ENCODE measurements at places on chromosomes 16 and 17. TPM values are rescaled to one million over a fixed set of nuclear protein-coding genes. Genes with fewer than 3 reads are reported as not detected.

The HCRT gene
- total RNA-seq, result not detected

The PRR35 gene
- total RNA-seq, result not detected

The CETP gene
- not detected for total RNA-seq

The SLFN12 gene
- total RNA-seq, result 11.1 TPM

The C17orf78 gene
- not detected for total RNA-seq

The APOBR gene
- total RNA-seq, result not detected

The CES5A gene
- not detected for total RNA-seq

The KRTAP4-5 gene
- total RNA-seq, result not detected

The PSMD12 gene
- 16.9 TPM for total RNA-seq

The ANKRD40CL gene
- not detected for total RNA-seq

The CRYBA1 gene
- not detected for total RNA-seq

The ACSM2A gene
- not detected for total RNA-seq

The EVPL gene
- total RNA-seq, result 28.2 TPM

The DHODH gene
- 5.1 TPM for total RNA-seq

The RSKR gene
- 2.7 TPM for total RNA-seq

The SLC38A7 gene
- total RNA-seq, result 22.4 TPM

The CTRB2 gene
- total RNA-seq, result not detected

The SEPTIN12 gene
- total RNA-seq, result not detected

The METTL9 gene
- 236 TPM for total RNA-seq

The ODAD4 gene
- 0.72 TPM for total RNA-seq

The SMIM22 gene
- total RNA-seq, result 5.5 TPM

The PRSS22 gene
- 21.0 TPM for total RNA-seq

The TMEM100 gene
- total RNA-seq, result not detected

The E4F1 gene
- 32.0 TPM for total RNA-seq

The RAB11FIP4 gene
- total RNA-seq, result 10.6 TPM

The XPO6 gene
- total RNA-seq, result 91.3 TPM

The KRT10 gene
- total RNA-seq, result 2.3 TPM

The CCL11 gene
- total RNA-seq, result not detected

The PGAP6 gene
- 53.5 TPM for total RNA-seq

The PRR29 gene
- not detected for total RNA-seq

The KRT25 gene
- not detected for total RNA-seq

The CDRT15 gene
- not detected for total RNA-seq

The SRP68 gene
- 47.3 TPM for total RNA-seq

The DHRS7C gene
- total RNA-seq, result not detected

The OTOP2 gene
- not detected for total RNA-seq

The NLRC3 gene
- total RNA-seq, result not detected

The SPATA22 gene
- total RNA-seq, result not detected

The TNFRSF17 gene
- not detected for total RNA-seq

The CA10 gene
- 0.24 TPM for total RNA-seq

The HP gene
- not detected for total RNA-seq

The SLC16A13 gene
- total RNA-seq, result 0.85 TPM

The CX3CL1 gene
- total RNA-seq, result not detected

The MARVELD3 gene
- total RNA-seq, result 11.7 TPM

The MYH13 gene
- not detected for total RNA-seq

The NME1 gene
- 107 TPM for total RNA-seq

The MSLN gene
- total RNA-seq, result 9.0 TPM

The GPT2 gene
- total RNA-seq, result 48.8 TPM

The FBXO39 gene
- not detected for total RNA-seq
